ENCODE measurements at places on chromosomes 6 and 20.

GRCh38 chr6:30163918-30164654, 740 bp downstream of the TRIM15 start:
- no peak for DNase-seq

GRCh38 chr20:50872560-50873425, 58.4 kb downstream of the ADNP start:
- DNase-seq: no peak

- peak; percentile 74 for DNase-seq
Observed at GRCh38 chr6:167851370-167851952, 24.8 kb downstream of the AFDN start.

DNA sequence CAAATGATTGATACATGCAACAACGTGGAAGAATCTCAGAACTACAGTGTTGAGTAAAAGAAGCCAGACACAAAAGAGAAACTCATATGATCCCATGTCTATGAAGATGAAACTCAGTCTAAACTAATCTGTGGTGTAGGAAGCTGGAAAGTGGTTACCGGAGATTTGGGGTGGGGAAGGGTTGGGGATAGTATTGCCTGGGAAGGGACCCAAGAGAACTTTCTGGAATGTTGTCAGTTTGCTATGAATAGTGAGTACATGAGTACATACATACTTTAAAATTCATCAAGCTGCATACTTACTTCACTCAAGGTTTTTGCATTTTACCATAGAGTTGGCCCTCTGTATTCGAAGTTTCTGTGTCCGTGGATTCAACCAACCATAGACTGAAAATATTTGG, 106.0 kb downstream of the SAMD5 start:
- DNase-seq: no peak

GRCh38 chr6:122673343-122673961, 63.2 kb downstream of the PKIB start:
- no peak for DNase-seq

GRCh38 chr6:136961848-136962247, 39.7 kb downstream of the SLC35D3 start:
- no peak for DNase-seq

- peak; percentile 66 for DNase-seq
Observed at GRCh38 chr6:134678436-134678889, 271.4 kb downstream of the ALDH8A1 start.

DNA sequence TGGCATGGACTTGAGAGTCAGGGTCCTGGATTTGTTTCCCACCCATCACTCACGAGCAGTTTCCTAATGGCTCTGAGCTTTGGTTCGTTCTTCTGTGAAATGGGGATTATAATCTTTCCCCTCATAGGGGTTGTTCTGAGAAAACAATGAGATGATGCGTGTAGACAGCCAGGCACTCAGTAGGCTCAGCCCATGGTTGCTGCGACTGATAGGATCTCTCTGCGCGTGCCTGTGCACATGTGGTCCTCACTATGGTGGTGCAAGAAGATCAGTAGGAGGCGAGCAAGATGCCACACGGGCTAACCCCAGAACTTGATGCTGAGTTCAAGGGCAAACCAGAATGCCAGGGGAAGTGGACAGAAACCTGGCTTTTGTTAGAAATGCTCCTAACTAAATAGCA, 153.5 kb upstream of the KCNG1 start:
- no peak for DNase-seq

GRCh38 chr20:10508468-10509251, 73.6 kb downstream of the SLX4IP start:
- no peak for DNase-seq

Data from NCI-H1105 (cell line).